Activated CD4-positive, alpha-beta T cell treated with anti-CD3 and anti-CD28 coated beads for 48 hours (primary cell): ENCODE measurements at places on chromosomes 2 and 18.

GRCh38 chr2:194718881-194719280 is 938.1 kb upstream of the SLC39A10 start:
- DNase-seq: no peak

GRCh38 chr2:38892819-38893218 is 3.1 kb downstream of the ARHGEF33 start:
- no peak for DNase-seq

GRCh38 chr2:20176760-20177159 is 48.2 kb downstream of the SDC1 start:
- no peak for DNase-seq

DNA sequence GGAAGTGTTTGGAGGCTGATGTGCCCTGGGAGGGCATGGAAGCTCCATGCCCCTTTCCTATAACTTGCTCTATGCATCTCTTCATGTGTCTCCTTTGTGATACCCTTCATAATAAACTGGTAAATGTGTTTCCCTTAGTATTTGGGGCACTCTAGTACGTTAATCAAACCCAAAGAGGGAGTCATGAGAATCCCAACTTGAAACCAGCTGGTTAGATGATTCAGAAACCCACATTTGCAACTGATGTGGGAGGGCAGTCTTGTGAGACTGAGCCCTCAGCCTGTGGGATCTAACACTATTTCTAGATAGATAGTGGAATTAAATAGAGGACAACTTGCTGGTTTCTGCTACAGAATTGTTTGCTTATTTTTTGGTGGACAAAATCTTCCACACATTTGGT is 20.3 kb downstream of the ANKRD30B start:
- DNase-seq: no peak

- peak; percentile 40 for DNase-seq
Measured at GRCh38 chr2:237922641-237923361, 44.0 kb upstream of the UBE2F start.

- DNase-seq: no peak
Measured at GRCh38 chr2:100057901-100058261, 84.5 kb downstream of the AFF3 start.

DNA sequence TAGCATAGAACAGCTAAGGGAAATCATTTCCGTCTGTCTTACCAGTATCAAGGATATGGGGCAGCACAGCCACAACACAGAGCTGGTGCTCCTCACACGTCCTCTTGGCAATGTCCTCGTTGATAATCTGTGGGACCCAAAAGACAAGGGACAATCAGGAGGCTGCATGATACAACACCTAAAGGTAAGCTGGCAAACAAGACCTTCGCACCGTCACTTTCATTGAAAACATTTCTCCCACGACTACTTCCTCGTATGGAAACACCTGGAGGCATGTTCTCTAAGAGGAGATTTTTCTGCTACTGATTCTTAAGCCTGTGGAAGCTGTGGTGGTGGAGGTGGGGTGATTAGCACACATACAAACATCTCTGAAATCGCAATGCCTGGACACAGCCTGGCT is 23.7 kb downstream of the PDIA6 start:
- DNase-seq: no peak

DNA sequence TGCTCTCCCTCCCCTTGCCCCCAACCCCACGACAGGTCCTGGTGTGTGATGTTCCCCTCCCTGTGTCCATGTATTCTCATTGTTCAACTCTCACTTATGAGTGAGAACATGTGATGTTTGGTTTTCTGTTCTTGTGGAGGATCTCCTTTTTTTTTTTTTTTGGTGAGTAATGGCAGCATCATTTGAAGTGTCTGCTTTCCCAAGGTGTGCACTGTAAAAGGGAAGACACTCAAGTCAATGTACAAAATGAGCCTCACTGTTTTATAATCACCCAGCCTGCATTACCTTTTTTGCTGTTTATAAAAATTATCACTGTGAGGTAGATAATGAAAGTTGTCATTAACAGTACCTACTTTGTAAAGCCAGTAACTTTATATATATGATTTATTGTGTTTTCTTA is 56.9 kb downstream of the INSIG2 start:
- no peak for DNase-seq

DNA sequence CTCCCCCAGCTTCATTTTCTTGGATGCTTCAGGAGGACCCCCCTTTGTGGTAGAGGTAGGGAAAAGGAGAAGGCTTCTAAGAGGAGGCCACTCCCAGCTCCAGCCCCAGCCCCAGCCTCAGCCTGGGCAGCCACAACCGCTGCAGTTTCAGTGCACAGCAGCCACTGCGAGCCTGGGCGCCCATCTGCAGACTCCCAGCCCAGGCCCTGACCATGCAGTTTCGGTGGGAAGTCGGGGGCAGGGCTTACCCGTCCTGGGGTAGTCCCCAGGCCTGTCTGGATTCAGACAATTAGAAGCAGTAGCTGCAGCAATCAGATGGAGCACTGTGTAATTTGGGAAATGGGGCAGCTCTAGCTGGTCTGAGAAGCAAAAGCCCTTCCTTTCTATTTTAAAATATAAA is 28.6 kb downstream of the ITM2C start:
- DNase-seq: no peak

- DNase-seq: no peak
Measured at GRCh38 chr2:235954888-235955480, 213.2 kb downstream of the GBX2 start.

DNA sequence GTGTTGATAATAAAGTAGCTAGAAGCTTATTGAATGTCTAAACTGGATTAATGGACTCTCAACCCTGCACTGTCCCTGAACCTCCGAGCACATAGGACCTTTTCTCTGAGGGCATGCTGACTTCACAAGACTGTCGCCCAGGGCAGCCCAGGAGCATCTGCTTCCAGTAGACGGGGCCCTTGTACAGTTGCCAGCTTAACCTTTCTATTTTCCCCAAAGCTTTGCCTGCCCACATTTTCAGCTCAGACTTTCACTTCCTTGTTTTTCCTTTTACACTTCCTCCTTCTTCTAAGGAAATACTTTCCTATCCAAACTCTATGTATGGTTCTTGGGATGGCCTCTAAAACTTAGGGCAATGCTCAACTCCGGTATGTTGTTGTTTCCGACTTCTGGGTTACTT is 1.3 kb downstream of the VWA3B start:
- DNase-seq: no peak
